Activated naive CD4-positive, alpha-beta T cell treated with Interleukin-2 at 50 U/mL for 16 hours (primary cell): ENCODE measurements at places on chromosomes 11 and 22.

GRCh38 chr11:44528581-44528980, 36.9 kb upstream of the CD82 start:
- no peak for DNase-seq

GRCh38 chr11:11477695-11478420, 124.8 kb upstream of the CSNK2A3 start:
- no peak for DNase-seq

DNA sequence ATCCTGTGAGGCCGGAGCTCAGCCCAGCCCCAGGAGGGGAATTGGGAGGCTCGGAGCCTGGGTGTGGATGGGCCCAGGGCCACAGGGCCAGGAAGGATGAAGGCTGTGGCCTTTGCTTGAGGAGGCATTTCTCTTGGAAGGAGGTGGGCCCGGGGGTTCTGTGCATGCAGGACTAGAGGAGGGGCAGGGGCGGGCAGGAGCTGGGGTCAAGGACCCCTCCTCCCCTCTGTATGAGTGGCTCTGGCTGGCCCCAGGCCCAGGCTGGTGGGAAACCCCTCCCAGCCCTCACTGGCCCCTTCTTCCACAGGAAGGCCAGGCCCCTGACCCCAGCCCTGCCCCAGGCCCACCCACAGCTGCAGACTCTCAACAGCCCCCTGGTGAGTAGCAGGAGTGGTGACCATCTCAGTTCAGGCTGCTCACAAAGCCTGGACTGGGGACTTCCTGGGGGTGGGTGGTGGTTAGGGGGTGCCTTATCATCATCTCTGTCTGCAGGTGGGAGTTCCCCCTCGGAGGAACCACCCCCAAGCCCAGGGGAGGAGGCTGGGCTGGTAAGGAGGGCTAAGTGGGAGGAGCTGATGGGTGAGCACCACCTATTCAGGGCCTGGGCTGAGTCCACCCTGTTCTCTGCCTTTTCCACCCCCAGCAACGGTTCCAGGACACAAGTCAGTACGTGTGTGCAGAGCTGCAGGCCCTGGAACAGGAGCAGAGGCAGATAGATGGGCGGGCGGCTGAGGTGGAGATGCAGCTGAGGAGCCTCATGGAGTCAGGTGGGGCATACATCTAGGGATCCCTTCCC, 6.0 kb downstream of the KCNK7 start:
- DNase-seq: no peak

DNA sequence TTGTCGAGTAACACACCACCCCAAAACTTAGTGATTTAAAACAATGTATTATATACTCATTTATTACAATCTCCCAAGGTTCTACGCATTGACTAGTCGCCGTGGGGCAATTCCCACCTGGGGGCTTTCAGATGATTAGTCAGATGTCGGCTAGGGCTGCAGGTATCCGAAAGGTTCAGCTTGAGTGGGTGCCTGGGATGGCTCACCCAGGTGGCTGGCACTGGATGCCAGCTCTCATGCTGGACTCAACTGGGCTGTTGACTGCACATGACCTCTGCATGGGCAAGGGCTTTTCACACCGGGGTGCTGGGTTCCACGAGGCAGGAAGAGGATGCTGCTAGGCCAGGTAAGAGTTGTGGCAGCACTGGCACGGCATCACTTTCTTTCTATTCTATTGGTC, 21.9 kb upstream of the MICAL2 start:
- no peak for DNase-seq

DNA sequence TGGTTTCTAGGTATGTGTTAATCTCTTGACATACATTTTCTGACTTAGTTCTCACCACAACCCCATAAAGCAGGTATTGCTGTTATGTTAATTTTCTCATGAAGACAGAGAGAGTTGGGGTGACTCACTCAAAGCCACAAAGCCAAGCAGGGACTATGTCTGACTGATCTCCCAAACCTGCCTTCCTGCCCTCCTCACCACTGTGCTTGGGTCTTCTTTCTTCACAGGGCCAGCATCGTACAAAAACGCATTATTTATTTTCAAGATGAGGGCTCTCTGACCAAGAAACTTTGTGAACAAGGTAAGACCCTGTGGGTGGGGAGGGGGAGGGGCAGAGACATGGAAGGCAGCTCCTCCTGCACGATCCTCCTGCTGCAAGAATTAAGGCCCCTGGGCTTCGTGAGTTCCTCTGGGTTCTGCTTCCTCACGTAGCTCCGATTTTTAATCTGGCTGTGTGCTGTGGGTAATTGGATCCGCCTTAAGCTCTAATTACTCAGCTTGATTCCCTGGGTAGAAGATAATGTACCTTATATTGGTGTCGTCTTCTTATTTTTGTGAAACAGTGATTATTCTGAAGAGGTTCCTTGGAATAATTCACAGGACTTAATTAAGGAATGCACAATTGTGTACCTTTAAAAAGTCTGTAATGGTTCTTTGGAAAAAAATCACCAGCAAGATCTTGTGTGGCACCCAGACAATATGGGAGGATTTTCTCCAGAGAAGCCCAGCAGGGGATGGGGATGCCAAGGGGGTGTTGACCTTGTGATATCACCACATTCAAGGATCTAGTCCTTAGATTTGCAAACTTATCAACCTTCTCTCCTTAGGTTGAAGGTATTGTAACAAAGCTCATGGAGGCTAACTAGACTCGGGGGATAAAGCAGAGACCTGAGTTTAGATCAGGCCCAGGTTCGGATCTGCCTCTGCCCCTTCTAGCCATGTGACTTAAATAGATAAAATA, 112.9 kb downstream of the SPON1 start:
- peak; percentile 61 for DNase-seq

- DNase-seq: no peak
Measured at GRCh38 chr11:47891886-47892285, 43.7 kb upstream of the NUP160 start.

GRCh38 chr11:88552379-88553062, 215.0 kb upstream of the CTSC start:
- peak; percentile 38 for DNase-seq

DNA sequence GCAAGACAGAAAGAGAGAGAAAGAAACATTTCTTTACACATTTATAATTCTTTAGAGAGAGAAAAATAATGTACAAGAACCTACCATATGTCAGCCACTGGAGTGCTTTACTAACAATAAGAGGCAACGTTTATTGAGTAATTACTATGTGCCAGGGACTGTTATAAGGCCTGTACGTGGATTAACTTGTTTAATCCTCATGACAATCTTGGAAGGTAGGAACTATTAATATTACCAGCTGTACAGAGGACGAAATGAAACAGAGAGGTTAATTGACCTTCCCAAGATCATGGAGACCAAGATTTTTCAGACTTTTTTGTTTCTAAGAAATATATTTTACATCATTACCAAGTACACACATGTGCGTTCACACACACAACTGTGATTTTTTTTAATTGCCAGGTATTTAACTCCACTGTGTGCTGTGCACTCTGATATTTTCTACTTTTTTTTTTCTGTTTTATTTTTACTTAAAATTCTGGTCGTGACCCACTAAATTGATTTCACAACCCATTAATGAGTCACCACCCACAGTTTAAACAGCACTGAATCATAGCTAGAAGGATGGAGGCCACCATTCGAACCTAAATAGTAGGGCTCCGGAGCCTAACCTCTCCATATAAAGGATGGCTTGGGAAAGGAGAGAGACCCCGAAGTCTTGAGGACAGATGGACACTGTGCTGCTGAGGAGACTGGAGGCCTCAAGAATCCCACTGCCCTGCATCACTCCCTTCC, 21.4 kb downstream of the CREB3L1 start:
- DNase-seq: no peak

GRCh38 chr11:10572533-10572932, 4.1 kb upstream of the LYVE1 start:
- no peak for DNase-seq

DNA sequence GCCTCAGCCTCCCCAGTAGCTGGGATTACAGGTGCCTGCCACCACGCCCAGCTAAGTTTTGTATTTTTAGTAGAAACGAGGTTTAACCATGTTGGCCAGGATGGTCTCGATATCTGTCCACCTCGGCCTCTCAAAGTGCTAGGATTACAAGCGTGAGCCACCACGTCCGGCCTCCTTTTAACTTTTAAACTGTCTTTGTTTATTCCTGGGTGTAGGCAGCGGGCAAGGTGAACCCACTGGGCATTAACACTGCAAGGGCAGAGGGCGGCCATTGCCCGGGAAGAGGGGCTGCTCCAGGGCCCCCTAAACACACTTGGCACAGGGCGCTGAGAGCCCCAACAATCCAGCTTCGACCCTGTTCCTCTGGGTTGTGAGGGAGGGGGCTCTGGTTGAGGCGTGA, 693.6 kb downstream of the BRD1 start:
- no peak for DNase-seq

DNA sequence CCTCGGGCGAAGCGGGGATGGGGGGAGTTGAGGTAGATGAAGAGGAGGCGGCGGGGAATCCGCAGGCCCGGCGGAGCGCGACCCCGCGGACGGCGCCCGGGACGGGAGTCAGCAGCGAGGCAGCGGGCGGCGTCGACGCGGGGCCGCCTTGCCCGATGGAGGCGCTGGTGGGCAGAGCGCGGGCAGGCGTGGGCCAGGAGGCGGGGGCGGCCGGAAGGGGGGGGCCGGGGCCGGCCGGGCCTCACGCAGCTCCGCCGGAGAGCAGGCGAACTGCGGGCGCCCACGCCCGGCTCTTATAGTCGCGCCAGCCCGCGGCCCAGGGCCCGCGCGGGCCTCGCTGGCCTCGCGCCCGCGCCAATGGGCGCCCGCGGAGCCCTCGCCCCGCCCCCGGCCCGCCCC, at the start of gene IGF2:
TSS of gene IGF2 (minus strand) at position 267 of the 399 bp plus-strand sequence. CDS start 3,866 bp downstream, outside the sequence.
- peak; percentile 21 for DNase-seq

DNA sequence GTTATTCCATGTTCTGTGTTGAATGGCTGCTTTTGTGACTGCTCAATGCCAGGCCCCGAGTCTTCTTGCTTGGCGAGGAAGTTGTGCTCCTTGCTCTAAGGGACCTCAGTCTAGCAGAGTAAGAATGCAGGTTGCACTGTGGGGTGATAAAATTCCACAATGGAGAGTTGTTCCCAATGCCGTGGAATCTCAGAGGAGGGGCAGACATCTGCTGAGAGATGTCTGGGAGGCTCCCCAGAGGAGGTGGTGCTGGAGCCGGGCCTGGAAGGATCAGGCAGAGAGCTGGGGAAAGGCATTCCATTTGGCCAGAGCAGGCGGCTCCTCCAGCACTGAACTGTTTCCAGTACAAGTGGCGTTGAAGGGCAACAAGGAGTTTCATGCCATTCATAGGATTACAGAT, 55.2 kb downstream of the ST3GAL4 start:
- no peak for DNase-seq

GRCh38 chr22:42236848-42237247, 33.6 kb downstream of the TCF20 start:
- DNase-seq: no peak

DNA sequence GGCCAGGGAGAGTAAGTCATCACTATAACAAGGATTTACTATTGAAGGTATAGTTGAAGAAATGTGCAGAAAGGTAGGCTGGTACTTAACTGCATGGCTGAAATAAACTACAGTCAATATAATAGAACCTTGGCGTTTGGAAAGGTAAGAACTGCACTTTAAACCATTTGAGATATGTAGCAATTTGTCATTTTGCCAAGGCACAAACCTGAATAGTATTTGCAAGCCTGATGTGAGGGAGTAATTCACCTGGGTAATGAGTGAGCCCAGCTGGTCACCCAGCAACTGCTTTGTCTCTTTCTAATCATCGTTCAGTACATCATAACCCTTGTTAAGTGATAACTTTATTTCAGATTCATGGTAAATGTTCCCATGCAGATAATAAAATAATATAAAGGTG, 62.3 kb upstream of the SCUBE2 start:
- no peak for DNase-seq

DNA sequence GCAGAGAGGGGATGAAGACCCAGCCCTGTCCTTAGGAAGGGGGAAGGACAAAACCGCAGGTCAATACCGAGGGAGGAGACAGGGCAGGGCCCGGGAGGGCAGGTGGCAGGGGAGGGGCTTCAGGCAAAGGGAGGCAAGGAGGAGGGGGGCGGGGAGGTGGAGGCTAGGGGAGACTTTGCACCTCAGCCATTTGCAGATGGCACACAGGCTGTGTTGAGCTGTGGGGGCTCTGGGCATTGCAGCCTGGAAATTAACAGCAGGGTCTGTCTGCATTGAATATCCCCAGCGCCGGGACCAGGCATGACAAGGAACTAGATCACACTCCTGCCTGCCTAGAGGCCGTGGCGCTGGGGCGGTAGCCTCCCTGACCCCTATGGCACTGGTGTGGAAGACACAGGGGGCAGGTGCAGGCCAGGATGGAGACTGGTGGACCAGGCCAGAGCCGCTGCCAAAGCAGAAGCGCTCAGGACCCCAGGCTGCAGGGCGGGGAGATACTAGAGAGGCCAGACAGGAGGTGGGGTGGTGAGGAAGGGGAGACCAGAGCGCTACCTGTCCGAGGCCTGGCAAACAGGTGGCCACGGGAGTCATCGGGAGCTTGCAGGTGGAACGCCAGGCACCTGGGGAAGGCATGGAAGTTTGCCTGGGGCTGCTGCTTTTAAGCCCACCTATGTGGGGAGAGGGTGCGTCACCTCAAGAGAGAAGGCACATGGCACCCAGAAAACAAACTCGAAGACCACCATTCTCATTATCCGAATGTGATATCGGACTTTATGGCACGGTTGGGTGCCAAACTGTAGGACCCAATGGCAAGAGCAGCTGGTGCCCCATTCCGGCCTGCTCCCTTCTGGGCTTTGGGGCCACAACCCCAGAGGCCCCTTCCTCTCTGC, 11.5 kb downstream of the CBX6 start:
- no peak for DNase-seq

DNA sequence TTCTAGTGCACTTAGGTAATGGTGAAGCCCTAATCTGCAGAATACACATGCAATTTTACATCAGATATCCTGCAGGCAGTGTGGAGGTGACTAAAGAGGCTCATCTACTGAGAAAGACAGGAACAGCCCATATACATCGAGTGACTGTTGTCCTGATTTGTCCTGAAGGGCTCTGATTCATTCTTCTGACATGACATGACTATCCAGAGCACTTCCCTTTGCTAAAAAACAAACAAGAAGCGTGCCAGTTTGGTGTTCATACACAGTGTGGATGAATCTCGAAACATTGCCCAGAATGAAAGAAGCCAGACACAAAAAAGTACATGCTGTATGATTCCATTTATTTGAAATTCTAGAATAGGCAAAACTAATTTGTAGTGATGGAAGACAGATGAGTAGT, 48.0 kb upstream of the AMPD3 start:
- no peak for DNase-seq

DNA sequence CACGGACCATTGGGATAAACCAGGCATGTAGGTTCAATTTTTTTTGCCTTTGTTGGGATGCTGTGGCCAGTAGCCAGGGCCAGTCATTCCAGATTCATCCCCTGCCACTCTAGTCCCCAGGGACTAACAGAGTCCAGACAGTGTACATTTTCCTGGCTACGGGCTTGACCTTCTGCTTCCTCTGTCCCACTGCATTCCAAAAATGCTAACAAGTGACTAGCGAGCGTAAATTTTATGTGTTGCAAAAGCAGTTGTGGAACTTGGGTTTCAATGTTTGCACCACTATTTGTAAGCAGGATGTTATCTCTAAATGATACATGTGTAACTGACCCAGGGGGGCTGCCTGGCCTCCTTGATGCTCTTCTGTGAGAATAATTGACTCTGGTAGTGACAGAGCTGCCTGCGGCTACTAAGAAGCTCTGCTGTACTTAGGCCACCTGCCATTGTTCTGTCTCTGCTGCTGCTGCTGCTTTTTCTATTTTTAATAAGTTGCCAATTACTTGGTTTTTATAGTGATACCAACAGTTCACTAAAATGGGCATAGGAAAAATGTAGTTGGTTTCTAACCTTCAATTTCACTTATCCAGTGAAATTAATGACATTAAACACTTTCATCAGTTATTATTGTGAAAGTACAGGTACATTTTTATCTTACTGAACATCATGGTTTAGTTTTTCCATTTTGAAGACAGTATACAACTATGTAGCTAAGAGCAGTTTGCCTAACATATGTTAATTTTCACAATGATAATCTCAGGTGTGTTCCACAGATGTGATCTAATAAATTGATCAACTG, 26.8 kb downstream of the TNRC6B start:
- DNase-seq: no peak
